Left ventricle myocardium superior (tissue), 1 donor: ENCODE measurements at places on chromosomes 13 and 19. TPM values are rescaled to one million over a fixed set of nuclear protein-coding genes. Genes with fewer than 3 reads are reported as not detected.

Gene ZNF793
- 6.4 TPM for total RNA-seq

Gene ZNF575
- 1.8 TPM for total RNA-seq

Gene PRTN3
- total RNA-seq, result not detected

DNA sequence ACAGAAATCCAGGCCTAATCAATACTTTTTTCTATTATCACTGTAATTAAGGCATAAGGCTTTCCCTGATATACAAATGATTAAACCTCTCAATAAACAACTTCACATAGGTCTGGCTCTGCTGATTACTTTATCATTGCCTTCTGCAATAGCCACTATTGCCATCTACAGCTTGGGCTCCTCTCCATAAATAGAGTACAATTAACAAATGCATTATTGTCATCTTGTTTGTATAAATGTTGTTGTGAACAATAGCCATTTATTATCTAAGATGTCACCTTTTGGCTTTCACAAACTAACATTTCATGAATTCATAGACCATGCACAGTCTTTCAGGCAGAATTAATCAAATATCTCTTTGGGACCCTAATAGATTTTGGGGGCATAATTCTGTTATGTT lies 53.3 kb downstream of the NHLRC3 start:
- DNase-seq, result no peak

GRCh38 chr19:17135001-17135853 lies 59.6 kb downstream of the MYO9B start:
- DNase-seq, result peak; percentile 96

DNA sequence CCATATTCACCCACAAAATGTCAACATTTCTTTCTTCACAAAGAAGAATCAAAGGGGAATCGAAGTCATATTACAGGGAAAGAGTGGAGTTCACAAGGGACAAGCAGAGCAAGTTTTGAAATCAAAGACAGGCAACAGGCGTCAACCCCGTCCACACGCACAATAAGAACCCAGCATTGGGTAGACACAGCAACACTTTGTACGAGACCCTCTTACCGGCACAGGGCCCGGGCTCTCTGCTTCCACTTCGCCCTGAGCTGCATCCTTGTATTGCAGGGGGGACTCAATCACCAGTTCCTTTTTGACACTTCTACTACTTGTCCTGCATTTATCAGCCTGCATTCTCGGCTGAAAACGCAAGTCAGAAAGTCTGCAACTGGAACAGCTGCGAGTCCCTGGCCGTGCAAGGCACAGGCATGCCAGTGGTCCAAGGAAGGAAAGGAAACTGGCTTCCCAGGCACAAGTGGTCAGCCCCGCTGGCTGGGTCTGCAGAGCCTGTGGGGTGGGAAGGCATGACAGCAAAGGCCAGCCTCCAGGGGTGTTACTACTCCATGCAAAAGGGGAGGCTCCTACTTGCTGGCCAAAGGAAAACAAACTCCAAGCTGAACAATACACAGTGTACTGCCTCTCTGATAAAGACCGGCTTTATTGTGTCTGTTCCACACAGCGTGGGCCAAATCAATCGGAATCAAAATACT lies at the start of gene DOCK9:
Gene DOCK9, minus strand, starts transcription at position 497 of the 698 bp plus-strand sequence. Its CDS starts 155 bp downstream, at position 342.
- DNase-seq, result peak; percentile 82

DNA sequence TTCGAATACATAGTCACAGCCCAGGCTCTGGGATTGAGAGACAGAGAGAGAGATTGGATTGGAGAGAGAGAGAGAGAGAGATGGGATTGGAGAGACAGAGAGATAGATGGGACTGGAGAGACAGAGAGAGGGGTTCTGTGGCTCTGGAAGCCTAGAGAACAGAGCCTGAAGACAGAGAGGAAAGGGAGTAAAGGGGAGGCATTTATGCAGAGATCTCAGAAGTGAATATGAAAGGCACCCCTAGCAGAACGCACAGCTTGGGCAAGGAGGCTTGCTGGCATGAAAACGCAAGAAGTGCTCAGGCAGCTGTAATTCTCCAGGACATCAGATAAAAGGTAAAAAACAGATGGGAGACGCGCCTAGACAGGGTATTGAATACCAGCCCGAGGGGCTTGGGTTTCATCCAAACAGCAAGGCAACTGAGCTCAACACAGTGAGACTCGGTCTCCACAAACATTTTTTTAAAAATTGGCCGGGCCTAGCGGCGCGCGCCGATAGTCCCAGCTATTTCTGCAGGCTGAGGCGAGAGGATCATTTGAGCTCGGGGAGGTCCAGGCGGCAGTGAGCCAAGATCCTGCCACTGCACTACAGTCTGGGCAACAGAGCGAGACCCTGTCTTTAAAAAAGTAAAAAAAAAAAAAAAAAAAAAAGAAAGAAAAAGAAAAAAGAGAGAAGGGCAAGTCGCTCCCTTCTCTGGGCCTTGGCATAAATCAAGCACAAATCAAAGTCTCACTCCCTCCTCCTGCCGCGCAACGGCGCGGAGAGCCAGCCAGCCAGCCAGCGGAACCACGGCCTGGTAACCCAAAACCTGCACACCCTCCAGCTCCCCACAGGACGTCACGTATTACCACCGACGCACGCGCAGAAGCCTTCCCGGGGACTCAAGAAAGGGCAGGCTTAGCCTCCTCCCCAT lies 774 bp upstream of the PPP2R1A start:
- DNase-seq, result peak; percentile 99

- no peak for DNase-seq
Observed at GRCh38 chr13:72505376-72505775, 222.1 kb downstream of the MZT1 start.

GRCh38 chr19:13581576-13581975 lies 75.3 kb upstream of the CACNA1A start:
- DNase-seq, result no peak

DNA sequence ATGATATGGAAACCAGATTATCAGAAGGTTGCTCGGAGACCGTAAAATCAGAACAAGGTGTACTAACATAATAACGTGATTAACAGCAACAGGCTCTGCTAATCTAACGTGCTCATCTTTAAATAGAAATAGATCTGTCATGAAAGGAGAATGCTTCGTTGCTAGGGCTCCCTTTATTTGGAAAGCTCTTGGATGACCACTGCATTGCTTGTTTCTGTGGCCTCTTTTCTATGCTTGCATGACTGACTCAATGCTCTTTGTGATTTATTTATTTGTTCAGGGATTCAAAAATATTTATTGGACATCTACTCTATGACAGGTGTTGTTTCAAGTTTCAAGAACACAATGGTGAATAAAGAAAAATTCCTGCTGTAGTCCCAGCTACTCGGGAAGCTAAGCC lies 22.3 kb upstream of the ZDHHC20 start:
- no peak for DNase-seq

GRCh38 chr19:40163541-40164129 lies 27.6 kb upstream of the MAP3K10 start:
- no peak for DNase-seq

DNA sequence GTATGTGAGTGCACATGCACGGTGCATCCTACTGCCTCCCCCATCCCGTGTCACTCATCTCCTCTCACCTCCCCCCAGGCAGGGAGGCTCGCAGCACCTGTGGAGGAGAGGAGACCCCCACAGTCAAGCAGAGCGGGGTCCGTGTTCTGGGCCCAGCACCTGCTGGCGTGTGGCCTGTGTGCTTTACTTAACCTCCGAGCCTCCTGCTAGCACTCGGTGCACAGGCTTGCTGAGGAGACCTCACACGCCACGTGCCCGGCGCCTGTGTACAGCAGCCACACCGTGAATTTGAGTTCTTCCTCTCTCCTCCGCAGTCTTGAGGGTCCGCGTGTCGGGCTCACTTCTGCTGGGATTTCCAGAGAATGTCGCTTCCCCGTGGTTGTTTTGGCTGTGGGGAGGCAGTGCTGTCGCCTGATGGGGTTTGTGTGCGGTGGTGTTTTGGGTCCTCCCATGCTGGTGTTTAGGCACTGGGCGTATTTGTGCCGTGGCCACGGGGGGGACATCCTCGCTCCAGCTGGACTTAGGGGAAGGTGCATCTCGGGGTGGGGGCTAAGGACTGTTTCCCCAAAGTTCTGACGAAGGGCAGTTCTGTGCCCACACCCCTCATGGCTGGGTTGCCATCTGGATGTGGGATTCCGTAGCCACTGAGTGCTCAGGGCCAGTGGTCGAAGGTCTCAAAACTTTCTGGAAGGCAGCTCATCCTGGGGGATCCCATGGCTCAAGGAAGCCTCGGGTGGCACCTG lies 34.8 kb upstream of the TMEM255B start:
- DNase-seq, result peak; percentile 36

DNA sequence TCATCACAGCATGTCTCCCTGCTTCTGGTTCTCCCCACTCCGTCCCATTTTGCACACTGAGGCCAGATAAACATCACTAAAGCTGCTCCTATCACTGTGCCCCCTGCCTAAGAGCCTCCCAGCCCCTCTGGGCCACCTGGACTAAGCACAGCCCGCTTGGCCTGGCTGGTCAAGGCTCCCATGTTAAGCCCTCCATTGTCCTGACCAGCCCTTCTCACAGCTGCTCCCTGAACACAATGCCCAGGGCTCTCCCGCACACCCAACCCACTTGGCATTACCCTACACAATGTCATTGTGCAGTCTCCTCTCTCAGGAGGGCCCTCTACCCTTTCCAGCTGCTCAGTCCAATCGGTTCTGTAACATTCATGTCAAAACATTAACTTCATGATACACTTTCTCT lies 133.4 kb downstream of the NUFIP1 start:
- DNase-seq, result no peak

DNA sequence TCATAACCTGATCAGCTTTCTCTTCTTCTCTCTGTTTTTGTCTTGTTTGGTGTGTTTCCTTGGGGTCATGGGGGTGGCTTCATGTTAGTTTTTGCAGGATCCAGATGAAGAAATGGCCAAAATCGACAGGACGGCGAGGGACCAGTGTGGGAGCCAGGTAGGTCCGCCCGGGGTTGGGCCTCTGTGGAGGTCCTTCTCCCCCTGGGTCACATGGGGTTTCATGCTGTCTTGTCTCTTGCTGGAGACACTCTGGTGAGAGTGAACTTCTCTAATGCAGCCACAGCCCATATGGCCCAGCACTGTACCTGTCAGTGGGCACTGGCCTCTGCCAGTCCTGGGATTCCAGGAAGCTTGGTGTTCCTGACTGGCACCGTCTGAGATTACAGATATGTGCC lies 1.1 kb downstream of the CCNE1 start:
- DNase-seq, result no peak

DNA sequence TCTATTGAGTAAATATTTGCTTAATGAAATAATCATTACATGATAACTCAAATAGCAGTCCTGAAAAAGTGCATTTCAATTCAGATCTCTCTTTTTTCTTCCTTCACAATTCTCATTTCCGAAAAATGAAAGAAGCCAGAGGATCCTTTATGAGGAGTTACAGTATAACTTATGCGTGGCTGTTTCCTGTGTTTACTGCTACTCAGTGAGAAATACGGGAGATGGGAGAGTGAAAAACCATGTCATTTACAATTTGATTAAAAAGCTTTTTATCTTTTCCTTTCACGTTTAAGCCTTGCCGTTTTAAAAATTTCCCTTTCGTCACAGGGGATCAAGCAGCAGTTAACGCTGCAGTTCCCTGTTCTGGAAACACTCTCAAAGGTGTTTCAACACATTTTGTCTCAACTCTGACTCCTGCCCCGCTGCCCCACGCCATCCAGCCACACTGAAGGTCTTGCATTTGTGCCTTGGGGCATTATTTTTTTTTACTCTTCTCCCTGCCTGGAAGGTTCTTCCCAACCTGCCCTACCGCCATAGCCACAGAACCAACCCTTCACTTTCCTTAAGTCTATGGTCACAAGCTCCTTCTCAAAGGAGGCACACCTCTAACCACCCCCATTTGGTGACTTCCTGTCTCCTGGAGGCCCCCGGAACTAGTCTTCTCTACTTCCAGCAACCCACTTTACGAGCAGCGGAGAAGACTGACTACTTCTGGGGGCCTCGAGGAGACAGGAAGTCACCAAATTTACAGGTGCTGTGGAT lies 17.0 kb downstream of the KL start:
- no peak for DNase-seq

DNA sequence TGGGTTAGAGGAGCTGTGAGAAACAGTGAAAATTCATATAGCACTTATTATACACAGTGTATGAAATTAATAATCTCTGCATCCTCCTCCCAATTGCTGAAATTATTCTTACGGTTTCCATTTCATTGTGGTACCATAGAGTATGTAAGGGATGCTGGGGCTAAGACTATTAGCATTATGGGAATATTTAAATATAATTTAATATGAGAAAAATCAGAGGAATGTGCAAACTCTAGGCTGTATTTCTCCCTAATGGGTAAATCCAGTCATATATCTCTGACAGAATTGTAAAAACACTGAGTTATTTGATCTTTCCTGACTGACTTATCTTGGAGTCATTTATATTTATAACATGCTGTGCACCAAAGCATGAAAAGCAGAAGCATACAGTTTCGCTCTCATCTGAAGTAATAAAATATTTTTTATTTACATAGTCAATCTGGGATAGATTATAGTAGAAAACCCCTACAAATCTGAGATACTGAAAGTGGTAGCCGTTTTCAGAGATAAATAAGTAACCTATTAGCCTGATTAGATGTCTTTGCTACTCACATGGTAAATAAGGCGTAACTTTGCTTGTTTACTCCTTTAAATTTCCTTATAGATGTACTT lies 34.9 kb downstream of the LRCH1 start:
- no peak for DNase-seq

- DNase-seq, result peak; percentile 60
Observed at GRCh38 chr19:18789883-18790565, 1.1 kb downstream of the COMP start.

- no peak for DNase-seq
Observed at GRCh38 chr19:38737921-38738737, 6.1 kb downstream of the CAPN12 start.

GRCh38 chr19:10644260-10645007 lies 9.7 kb upstream of the ILF3 start:
- peak; percentile 92 for DNase-seq

DNA sequence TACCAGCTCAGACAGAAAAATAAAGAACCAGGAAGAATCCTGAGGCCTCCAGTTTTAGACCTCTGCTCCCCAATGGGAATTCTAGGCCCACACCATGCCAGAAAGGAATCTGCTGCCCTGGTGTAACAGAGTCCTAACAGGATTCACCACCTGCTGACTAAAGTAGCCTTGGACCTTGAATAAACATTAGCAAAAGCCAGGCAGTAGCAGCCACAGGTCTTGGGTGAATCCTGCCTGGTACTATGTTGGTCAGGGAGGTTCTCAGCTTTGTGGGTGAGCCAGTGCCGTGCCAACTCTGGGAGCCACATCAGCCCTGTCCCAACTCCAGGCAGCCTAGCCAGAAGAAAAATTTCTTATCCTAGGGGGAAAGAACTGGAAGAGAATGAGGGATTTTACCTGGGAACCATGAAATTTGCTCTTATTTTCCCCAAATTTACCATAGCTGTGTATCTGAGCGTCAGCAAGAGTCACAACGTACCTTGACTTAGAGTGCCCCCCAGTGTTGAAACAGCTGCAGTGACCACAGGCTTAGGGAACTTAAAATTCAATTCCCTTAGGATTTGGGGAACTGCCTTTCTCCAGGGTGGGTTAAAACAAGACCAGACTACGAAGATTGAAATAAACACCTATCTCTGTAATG lies 1895.6 kb upstream of the PRR20A start:
- DNase-seq, result no peak

DNA sequence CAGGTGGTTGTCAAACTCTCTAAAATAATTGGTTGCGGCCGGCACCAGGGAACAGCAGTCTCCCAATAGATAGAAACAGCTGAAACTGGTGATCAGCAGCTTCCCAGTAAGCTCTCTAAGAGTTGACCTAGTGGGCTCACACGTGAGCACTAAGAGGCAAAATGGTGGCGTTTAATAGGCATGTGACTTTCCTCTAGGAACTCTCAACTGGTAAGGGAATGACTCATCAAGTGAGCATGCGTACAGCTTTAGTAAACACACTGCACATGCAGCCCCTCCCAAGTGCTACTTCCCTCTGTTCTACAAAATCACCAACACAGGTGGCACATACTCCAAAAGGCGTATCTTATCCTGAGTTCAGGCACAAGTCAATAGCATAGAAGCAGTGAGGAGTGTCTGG lies 41.7 kb downstream of the TNFSF11 start:
- DNase-seq, result no peak

GRCh38 chr13:25847145-25847544 lies 204.7 kb downstream of the SHISA2 start:
- DNase-seq, result no peak
